Right cardiac atrium (tissue), 5 donors: ENCODE measurements at places on chromosomes 16 and 17.

DNA sequence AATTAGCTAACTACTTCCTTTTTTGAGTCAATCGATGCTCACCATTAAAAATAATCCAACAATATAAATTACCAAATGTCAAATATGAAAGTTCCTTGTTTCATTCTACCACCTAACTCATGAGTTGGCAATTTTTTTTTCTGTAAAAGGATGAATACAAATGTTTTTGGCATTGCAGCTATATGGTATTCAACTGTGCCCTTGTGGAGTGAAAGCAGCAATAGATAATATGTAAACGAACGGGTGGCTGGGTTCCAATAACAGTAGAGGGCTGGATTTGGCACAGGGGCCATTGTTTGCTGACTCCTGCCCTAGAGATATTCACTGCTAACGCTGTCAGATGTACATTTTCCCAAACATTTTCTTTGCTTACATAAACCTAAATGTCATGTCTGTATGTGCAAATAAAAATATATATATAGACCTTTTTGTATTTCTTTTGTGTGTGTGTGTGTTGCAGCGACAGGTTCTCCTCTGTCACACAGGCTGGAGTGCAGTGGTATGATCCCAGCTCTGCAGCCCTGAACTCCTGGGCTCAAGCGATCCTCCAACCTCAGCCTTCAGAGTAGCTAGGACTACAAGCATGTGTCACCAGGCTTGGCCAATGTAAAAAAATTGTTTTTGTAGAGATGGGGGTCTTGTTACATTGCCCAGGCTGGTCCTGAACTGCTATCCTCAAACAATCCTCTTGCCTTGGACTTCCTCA is 73.9 kb downstream of the RPGRIP1L start:
- no peak for DNase-seq

GRCh38 chr16:74700116-74700437 is 585 bp downstream of the MLKL start:
- DNase-seq = peak; percentile 62

DNA sequence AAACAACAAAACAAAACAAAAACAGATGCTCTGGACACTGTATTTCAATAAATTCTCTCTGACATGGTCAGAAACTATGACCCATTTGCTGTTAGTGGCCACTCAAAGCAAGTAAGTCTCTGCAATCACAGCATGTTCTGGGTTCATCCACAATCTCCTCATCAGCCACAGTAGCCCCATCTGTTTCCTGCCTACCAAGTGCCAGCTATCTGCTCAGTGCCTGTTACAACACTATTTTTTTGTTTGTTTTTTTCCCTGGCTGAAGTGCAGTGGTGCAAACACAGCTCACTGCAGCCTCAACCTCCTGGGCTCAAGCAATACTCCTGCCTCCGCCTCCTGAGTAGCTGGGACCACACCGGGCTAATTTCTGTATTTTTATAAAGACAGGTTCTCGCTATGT is 137.9 kb downstream of the SOX9 start:
- no peak for DNase-seq

DNA sequence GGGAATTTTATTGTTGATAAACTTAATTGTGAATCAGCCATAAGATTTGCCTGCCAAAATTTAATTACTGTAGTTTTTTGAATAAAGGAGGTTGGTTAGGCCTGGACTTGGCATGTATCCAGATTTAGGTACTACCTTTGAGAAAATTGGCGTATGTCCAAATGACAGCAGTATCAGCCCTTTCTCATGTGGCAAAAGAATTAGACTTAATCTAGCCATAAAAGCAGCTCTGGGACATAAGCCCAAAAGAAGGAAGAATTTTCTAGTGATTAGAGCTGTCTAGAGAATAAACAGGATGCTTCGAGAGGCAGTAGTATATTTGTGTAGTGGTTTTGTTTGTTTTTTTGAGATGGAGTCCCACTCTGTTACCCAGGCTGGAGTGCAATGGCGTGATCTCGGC is 27.7 kb downstream of the PPM1E start:
- no peak for DNase-seq

GRCh38 chr16:87620201-87620495 is 17.8 kb downstream of the JPH3 start:
- DNase-seq = no peak

DNA sequence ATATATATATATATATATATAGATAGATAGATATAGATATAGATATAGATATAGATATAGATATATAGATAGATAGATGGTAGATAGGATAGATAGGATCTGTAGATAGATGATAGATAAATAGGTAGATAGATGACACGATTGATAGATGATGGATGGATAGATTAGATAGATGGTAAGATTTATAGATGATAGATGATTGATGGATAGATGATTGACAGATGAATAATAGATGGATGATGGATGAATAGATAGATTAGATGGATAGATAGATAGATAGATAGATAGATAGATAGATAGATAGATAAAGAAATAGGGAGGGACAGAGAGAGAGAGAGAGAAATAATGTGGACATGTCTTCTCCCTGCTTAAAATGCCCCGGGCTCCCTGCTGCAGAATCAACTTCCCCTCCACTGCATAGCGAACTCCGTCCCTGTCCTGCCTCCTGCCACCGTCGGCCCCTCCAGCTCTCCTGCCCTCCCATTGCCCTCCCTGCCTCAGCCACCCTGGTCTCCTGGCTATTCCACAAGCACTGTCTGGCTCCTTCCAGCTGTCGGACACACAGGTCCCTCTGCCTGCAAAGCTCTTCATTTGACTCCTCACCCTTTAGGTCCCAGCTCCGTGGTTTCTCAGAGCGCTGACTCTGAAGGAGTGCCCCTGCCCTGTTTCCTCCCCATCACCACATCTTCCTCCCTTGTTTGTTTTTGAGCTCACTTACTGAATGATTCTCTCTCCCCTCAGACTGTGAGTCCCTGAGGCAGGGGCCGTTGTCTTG is 254.0 kb downstream of the KATNIP start:
- DNase-seq = no peak

- no peak for DNase-seq
Observed at GRCh38 chr16:48352648-48353390, 32.4 kb downstream of the SIAH1 start.

DNA sequence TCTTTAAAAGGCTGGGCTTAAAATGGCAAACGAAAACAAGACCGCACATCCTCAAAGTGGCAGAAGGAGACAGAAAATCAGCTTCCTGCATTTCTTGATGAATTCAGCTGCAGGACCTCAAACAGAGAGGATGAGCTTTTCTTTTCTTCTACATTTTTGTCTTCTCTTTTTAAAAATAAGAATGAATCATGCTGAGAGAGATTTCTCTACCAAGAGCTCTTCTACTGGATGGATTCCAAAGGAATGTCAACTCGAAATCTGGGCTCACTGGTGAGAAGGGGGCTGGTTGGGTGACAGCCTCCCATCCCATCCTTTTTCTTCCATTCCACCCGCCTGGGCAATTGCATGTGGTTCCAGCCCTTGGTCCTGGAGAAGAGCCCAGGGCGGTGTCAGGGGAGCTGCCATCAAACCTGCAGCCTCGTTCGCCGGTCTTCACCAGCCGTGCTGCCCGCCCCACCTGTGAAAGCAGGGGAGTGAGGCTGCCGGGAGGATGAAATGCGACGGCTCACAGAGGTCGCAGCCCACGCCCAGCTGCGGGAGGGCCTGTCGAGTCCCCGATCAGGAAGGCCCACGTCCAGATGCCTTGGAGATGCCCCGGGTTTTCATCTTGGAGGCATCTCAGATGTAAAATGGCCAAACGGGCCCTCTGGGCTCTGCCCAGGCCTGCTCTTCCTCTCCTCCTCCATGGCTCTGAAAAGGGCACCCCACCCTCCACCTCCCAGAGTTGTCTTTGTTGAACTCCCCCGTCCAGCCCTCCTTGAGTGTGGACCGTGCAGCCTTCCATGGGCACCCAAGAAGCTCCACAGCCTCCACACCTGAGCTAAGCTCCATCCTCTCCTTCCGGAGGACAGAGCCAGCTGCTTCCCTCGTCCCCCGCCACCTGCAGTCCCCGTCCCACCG is 121.9 kb downstream of the FOXL1 start:
- no peak for DNase-seq

DNA sequence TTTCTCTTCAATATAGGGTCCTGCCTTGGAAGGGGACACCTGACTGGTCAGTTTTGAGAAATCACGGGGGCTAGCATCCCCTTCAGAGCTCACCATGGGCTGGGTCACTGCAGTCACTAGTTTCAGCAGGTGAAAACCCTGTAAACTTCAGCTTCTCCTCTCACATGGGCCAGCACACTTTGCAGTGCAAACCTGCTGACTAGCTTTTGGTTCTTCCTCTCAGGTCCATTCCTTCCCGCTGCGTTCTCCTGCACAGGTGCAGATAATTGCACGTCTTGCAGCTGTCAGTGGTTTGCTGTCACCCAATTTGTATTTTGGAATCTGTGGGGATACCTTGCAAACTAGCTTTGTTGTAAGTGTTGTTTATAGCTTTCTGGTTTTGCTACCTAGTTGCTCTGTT is 95.1 kb downstream of the LYRM1 start:
- DNase-seq = no peak
